ENCODE measurements at places on chromosomes 1 and 21.
A peak's percentile ranks its signal among the peaks of the same experiment; 100 is the strongest.

DNA sequence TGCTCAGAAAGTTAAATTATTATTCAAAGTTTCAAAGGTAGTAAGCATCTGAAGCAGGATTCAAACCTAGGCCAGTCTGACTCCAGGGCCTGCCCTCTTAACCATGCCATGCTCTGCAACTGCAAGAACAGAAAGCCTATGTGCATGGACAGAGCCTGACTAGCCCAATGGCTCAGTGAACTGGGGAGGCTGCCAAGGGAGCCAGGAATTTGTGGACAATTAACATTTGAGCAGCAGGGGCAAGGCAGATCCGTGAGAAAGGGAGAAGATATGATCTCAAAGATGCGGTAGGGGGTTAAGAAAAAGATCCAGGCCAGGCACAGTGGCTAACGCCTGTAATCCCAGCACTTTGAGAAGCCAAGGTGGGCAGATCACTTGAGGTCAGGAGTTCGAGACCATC is 6.5 kb upstream of the ATP1A4 start:
- DNase-seq, result no peak

GRCh38 chr1:181936269-181936668 is 125.2 kb downstream of the ZNF648 start:
- no peak for DNase-seq

GRCh38 chr1:193241132-193241827 is 54.9 kb upstream of the B3GALT2 start:
- DNase-seq, result no peak

GRCh38 chr1:53337499-53337898 is 9.6 kb upstream of the LRP8 start:
- DNase-seq, result no peak

- DNase-seq, result peak; percentile 79
Measured at GRCh38 chr1:230356869-230357794, 69.0 kb downstream of the PGBD5 start.

- DNase-seq, result no peak
Measured at GRCh38 chr1:198667186-198667585, 28.3 kb downstream of the PTPRC start.

- no peak for DNase-seq
Measured at GRCh38 chr1:72109916-72110315, 172.4 kb downstream of the NEGR1 start.

DNA sequence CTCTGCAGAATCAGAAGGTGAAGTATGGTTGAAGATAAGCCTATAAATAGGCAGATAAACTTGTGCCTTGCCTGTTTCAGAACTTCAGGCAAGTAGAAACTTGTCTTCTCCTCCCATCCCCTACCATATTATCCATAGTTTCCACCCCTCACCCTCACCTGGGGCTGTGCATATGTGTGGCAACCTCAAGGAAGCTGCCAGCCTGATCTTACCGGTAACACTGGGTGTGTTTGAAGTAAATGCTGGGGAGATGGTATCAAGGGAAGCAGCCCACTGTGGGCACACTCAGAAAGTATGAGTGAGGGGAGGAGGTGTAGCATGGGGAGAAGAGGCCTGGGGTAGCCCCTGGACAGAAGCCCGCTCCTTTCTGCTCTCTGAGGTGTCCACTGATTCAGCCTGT is 14.5 kb downstream of the VANGL2 start:
- no peak for DNase-seq

Data from COR-L47 (cell line).